ENCODE measurements at places on chromosomes 6 and 20.

DNA sequence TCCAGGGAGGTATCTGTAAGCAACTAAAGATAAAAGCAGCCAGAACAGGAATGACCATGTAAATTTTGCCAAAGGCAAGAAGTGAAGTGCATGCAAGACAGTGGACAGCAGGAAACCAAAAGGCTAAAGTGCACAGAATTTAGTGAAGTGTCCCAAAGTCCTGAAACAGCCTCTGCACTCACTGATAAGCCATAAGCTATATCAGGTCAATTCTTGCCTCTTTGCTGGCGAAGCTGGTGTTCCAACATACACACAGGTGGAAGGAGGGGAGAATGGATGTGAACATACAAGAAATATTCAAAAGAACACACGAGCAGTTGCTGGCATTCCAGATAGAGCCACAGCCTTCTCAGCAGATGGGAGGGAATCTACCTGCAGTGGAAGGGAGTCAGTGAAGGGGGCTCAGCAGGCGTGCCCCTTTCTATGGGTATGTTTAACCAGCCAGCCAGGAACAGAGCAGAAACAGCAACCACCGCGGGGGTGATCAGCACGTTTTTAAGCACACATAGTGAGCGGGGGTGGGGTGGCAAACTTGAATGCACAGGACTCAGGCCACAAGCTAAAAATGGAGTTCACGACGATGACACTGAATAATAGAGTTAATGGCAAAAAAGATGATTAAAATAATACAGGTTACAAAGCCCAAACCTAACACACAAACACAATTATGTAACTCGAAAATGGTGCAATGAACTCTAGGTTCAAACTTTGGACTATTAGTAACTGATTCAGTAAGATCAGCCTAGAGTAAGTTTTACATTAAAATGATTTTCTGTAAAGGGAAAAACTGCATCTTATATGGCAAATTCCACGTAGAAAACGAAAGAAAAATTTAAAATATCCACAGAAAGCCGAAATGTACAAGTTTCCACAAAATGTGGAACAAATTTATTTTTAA is 1.2 kb downstream of the ECI2 start:
- DNase-seq, result no peak

GRCh38 chr20:59125836-59126235 is 37.8 kb upstream of the ZNF831 start:
- no peak for DNase-seq

- no peak for DNase-seq
Measured at GRCh38 chr20:38158701-38159351, 6.2 kb downstream of the TGM2 start.

DNA sequence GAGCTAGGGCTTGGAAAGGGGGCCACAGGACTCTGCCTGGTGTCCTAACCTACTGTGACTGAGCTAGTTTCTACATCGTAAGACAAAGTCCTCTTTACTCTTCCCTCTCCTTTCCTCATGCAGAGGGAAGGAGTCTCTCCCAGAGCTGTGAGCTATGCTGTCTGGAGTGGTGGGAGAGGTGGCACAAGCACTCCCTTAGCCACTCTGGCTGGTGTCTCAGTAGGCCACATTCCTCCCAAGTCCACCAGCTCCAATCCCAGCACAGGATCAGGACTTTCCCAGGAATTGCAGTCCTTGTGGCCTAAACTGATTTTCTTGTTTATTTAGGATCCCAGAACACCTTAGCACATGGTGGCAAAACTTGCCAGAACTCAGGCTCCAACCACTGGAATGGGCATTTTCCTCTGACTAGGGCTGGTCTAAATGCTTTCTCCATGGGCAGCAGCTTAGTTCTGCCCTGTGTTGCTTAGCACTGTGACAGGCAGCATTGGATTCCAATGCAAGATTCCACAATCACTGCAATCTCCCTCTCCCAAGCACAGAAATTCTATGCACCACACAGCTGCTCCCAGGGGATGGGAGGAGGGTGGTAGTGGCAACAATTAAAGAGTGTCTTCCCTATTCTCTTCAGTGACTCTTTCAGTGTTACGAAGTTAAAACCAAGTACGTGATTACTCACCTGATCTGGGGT is 733.3 kb downstream of the HACE1 start:
- no peak for DNase-seq

DNA sequence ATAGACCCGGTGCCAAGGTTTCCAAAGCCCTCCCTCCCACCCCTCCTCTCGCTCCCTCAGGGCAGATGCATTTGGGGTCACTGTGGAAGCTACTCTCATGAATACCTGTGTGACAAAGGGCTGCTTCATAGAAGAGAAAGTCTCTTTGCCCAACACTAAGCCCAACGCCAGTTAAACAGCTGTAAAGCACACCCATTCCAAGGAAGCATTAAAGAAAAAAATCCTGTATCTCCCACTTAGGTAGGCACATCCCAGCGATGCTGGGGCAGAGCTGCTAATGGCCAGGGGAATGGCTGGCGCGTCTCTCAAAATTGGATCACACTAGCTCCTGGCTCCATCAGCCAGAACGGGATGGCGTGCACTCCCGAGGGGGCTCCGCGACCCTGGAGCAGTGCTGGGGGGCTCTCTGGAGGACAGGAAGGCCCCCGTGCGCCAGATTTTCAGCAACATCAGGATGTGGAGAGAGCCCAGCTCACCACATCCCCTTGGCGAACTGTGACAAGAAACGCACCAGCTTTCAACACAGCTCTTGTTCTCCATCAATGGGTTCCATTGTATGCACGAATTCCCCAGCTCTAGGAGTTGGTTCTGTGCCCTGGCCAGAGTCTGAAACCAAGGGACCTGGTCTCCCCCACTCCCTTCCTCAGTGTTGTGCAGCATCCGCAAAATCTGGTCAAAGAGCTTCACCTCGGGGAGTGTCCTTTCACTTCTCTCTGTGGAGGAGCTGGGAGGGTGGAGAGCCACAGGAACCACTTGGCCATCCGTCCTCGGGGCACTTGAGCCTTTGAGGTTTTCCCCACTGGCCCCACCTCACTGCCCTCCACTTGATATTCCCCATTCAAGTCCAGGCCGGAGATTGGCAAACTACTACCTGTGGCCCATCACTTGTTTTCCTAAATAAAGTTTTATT is 74.1 kb downstream of the TFAP2C start:
- DNase-seq, result no peak

DNA sequence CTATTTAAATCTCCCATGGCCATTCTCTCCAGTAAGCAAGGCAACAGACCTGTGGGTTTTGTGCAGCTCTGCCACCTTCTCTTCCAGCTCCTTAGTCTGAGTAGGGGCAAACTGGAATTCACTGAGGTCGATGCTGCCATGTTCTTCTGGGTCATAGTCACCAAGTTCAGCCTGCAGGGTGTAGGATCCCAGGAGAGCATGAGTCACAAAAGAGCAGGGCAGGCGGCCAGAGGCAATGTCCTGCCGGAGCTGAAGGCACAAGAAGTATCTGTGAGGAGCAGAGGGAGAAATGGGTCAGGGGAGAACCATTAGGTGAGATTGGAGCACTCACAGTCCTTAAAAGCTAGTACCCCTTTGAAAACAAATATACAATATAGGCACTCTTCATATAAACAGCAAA is 73.7 kb downstream of the SMLR1 start:
- DNase-seq, result no peak

- DNase-seq, result no peak
Measured at GRCh38 chr6:75623491-75623890, 21.8 kb downstream of the SENP6 start.

- no peak for DNase-seq
Measured at GRCh38 chr6:90256698-90257485, 39.8 kb downstream of the BACH2 start.

- no peak for DNase-seq
Measured at GRCh38 chr6:145539831-145540230, 195.5 kb downstream of the EPM2A start.

GRCh38 chr6:155967322-155967721 is 511.7 kb upstream of the NOX3 start:
- DNase-seq, result no peak

DNA sequence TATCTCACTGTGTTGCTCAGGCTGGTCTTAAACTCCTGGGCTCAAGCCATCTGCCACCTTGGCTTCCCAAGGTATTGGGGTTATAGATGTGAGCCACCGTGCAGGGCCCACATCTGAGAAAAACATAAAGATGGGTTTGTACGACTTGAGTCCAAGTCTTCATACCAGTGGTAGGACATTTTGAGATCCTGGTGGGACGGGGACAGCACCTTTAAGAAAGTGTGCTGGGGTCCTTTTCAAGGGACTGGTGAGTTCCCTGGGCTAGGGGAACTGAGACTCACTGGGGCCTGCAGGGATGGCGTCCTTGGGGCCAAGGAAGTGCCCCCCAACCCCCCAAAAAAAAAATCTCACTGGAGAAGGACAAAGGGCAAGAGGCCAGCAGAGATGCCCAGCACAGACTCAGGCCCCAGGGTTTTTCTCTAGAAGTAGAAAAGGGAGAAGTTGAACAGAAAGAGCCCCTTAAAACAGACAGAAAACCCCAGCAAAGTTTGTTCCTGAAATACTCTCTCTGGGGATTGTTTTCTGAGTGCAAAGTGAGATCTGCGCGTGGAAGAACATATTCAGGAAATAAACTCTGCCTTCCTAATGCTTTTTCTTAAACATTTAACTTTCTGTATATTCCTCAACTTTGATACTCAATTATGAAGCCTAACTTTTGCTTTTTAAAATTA is 10.7 kb downstream of the OSBPL2 start:
- DNase-seq, result no peak

GRCh38 chr6:13666194-13667105 is 45.2 kb downstream of the RANBP9 start:
- peak; percentile 41 for DNase-seq

DNA sequence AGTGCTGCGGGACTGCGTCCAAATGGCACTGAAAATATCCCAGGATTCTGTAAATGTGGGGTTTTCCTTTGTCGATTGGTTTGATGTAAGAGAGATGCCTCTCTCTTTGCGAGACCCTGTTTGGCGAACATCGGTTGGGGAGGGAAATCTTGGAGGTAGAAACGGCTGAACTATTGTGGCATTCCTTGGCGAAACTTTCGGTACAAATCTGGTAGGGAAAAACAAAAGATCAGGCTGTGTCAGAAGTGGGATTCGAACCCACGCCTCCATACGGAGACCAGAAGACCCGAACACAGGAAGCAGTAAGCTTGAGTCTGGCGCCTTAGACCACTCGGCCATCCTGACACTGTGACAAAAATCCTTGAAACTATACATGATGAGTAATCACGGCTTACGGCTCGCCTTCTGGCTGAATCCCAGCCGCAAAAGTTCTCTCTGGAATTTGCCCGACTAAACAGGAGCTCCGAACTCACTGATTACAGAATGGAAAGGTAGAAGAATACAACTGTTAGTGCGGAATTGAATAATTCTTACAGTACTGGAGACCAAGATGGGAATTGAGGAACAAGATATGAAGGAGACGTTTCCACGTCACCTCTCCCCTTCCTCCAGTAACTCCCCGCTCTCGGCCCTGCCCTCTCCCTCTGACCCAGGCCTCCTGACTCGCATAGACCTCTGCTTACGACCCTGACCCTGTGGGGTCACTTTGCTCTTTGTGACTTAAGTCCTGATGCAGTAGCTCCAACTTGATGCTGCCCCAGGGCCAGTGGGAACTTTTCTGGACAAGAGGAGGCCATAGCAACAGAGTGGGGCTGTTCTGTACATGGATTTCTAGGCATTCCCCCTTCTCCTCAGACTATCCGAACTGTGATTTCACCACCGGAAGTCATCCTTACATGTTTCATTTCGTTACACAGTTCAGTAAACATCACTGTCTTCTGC is 132.8 kb upstream of the ZNF184 start:
- DNase-seq, result no peak

- DNase-seq, result no peak
Measured at GRCh38 chr6:142241061-142241460, 60.7 kb upstream of the ADGRG6 start.

GRCh38 chr6:37114612-37115011 is 55.3 kb upstream of the PIM1 start:
- no peak for DNase-seq

- no peak for DNase-seq
Measured at GRCh38 chr6:75802366-75802765, 53.3 kb downstream of the MYO6 start.

DNA sequence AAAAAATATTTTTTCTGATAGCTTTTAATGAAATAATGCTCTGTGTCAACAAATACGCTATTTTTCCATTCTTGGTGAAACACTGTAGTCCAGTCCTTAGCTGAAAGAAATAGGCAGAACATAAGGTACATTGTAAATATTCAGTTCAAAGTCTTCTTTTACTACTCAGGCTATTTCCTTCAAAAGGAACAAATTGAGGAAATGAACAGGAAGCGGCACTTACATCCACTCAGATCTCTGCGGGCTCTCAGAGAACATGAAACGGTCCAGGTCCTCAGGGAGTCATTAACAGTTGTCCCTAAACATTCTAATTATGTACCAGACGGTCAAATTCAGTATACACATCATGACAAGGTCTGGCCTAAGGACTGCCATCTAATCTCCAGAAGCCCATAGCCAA is 212.6 kb downstream of the KIF16B start:
- DNase-seq, result no peak

- no peak for DNase-seq
Measured at GRCh38 chr6:34106421-34106820, 39.5 kb downstream of the GRM4 start.

- no peak for DNase-seq
Measured at GRCh38 chr6:12356983-12357972, 67.1 kb downstream of the EDN1 start.

DNA sequence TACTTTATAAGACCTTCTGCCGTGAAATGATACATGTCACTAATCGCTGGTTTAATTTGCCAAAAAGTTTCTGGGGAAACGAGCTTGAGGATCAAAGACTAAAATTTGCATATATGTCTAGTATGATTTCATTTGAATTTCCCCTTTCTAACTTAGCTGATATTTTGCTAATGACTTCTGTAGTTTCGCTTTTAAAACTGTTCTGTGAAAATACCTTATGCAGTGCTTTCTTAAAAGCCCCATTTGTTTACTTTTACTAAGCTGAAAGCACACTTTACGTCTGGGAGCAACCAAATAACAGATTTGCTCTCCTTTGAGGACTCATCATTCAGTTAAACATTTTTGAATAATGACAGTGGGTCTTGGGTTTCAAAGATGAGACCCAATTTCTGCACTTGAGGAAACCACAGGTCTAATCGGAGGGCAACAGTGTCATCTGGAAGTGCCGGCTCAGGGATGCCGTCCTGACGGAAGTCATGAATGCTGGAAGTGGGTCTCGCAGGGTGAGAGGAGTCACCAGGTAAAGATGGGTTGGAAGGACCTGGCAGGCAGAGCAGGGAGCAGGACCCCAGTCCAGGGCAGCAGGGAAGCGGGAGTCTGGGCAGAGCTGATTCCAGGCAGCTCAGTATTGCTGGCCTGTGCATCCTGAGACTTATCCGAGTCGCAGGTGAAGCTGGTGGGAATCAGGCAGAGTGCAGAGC is 33.2 kb downstream of the PLEKHG1 start:
- no peak for DNase-seq

- no peak for DNase-seq
Measured at GRCh38 chr6:139603581-139603980, 229.1 kb upstream of the CITED2 start.

- no peak for DNase-seq
Measured at GRCh38 chr20:11457488-11457887, 460.2 kb upstream of the BTBD3 start.

- no peak for DNase-seq
Measured at GRCh38 chr6:160065200-160065599, 56.4 kb upstream of the SLC22A1 start.
